Activated CD4-positive, CD25-positive, alpha-beta regulatory T cell (primary cell): ENCODE measurements at places on chromosomes 7 and 10.

DNA sequence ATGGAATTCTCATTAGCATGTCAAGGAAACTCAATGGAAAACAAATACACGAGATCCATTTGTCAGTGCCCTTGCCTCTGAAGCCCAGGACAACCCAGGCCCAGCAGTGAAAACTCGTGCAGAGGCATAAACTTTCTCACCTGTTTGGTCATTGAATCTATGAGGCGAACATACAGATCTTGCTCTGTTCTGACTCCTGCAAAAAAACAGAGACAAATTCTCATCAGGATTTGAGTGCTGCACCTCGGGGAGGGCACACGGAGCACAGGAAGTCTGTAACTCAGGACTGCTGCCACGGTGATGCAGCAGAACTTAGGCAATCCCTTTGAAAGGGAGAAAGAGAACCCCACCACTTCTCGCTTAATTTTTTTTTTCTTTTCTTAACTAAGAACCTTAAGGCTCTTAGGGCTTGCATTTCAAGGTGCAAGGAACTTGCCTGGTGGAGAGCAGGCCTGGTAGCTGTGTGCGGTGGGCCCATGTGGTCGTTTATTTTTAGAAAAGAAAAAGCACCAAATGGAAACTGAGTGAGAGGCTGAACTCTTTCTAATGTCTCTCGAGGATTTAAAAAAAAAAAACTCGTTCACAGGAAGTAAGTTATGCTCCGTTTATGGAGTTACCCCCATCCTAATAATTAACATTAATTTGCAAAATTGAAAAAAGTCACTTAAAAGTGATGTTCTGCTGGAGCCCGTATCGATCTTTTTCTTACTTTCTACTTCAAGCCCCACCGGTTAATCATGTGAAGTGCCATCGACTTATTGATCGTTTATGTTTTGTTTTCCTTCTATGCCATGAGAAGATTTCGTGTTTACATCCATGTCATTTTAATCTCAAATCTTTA is 1.8 kb downstream of the EBF3 start:
- DNase-seq: no peak

- DNase-seq: no peak
These were observed 13.7 kb downstream of the CALML3 start for GRCh38 chr10:5538446-5538845.

- DNase-seq: no peak
These were observed 62.6 kb downstream of the IKZF1 start for GRCh38 chr7:50367100-50367499.

- DNase-seq: no peak
These were observed at the start of gene TMEM184A for GRCh38 chr7:1555813-1556543. TSS of gene TMEM184A (minus strand) at chr7:1556205. CDS start at chr7:1555484, 721 bp downstream.

GRCh38 chr7:138565451-138566114 is 105.5 kb downstream of the TRIM24 start:
- no peak for DNase-seq

DNA sequence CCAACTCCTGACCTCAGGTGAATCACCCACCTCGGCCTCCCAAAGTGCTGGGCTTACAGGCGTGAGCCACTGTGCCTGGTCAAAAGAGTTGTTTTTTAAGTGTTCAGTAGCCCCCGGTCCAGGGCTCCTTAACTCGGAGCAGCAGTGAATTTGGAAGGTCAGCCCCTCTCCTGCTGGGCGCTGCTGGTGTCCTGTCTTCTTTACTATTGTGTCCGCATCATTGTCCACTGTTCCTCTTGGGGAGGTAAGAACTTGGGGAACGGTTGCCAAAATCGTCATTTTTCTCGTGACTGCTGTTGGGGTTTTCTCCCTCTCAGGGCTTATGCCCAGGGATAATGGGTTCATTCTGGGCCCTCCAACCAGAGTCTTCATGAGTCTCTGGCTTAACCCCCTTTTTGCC is 46.7 kb downstream of the CAMK1D start:
- DNase-seq: no peak

DNA sequence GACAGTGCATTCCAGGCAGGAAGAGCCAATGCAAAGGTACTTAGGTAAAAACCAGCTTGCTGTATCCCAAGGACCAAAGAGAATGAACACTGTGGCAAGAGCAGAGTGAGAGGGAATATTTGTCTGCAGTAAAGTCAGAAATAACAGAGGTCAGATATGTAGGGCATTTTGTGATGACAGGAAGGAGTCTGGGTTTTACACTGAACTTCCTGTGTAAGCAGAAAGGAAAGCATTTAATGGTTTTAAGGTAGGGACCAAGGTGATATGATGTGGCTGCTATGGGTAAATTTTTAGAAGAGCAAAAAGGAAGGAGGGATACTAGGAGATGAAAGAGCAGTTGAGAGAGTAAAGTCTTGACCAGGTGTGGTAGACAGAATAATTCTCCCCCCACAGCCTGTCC is 10.1 kb downstream of the ABCB1 start:
- no peak for DNase-seq

GRCh38 chr10:69979174-69979573 is 73.5 kb upstream of the MACROH2A2 start:
- DNase-seq: no peak

GRCh38 chr7:21941611-21942141 is 4.0 kb downstream of the CDCA7L start:
- DNase-seq: no peak

DNA sequence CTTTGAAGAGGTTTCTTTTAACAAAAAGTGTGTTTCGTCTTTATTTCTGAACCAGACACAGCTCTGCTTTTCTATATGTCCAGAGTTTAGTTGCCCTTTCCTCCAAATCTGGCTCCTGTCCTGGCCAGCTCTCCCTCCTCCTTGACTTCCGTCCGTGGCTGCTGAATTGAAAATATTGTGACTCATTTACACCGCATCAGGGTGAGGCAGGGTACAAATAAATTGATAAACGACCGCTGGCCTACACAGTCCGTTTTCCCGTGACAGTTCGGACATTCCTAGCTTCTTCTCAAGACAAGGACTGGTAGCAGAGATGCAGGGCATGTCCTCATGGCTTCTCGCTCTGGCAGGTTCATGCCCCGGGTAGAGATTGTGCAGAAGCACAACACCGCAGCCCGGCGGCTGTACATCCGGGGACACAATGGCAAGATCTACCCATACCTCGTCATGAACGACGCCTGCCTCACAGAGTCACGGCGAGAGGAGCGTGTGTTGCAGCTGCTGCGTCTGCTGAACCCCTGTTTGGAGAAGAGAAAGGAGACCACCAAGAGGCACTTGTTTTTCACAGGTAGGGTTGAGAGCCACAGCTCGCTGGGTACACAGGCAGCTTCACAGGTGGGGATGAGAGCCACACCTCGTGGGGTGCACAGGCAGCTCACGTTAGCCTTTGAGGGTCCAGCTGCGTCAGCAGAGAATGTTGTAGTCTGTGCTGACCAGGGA is 126.6 kb downstream of the TRRAP start:
- DNase-seq: no peak

- DNase-seq: no peak
These were observed 610.5 kb downstream of the ACTR3B start for GRCh38 chr7:153370092-153370491.

DNA sequence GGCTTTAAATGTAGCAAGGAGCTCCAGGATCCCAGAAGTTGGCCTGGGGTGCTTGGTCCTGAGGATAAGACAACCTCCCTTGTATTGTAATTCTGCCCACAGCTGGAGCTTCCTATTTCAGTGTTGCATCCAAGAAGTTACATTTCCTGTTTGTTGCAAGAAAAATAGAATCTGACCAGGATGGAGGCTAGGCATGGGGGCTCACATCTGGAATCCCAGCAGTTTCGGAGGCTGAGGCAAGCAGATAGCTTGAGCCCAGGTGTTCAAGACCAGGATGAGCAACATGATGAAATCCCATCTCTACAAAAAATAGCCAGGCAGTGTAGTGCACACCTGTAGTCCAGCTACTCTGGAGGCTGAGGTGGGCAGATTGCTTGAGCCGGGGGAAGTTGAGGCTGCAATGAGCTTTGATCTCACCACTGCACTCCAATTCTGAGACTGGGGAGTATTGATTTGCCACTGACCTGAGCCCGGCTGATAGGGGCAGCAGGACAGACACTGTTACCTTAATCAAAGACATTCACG is 766 bp upstream of the ITIH2 start:
- no peak for DNase-seq

DNA sequence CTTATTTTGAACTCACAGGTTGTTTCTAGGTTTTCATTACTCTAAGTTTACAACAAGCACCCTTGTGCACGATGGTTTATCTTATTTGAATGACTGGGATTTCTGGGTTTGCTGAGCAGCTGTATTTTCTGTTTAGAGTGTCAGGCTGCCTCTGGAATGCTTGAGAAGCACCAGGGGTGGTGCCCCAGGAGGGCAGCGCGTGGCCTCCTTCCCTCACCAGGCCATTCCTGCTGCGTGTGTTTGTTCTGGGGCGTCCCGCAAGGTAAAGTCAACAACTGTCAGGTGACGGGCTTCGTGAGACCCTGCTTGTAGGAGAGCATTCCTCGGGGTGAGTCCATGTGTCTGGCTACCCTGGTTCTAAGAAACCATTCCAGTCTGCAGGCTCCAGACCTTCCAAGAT is 54.9 kb downstream of the FAM171A1 start:
- DNase-seq: no peak

GRCh38 chr7:140542228-140542603 is 62.9 kb upstream of the MKRN1 start:
- no peak for DNase-seq

DNA sequence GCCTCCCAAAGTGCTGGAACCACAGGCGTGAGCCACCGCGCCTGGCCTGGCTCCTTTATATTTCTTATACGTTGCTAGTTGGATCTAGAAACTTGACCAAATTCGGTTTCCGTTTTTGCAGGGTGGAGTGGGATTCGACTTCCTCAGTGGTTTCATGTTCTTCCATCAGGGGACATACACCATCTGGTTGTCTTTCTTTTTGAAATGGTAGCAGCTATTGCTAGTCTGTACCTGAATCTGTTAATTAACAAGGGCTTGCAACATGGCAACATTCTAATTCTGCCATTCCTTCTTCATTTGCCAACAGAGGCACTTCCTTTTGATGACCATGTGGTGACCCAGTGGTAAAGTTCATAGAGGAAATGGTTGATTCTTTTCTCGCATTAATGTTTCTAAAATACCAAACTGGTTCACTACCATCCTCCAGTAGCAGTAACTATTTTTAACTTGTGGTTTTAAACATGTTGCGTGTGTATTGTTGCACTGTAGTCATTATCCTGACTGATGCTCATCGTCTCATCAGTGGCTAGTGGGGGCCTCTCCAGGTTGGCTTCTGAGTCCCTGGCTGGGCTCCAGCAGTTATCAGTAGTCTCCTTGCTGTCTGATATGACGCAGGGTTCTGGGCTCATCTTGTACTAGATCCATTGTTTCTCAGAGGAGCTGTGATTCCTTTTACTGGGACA is 159.2 kb downstream of the RGS10 start:
- no peak for DNase-seq

DNA sequence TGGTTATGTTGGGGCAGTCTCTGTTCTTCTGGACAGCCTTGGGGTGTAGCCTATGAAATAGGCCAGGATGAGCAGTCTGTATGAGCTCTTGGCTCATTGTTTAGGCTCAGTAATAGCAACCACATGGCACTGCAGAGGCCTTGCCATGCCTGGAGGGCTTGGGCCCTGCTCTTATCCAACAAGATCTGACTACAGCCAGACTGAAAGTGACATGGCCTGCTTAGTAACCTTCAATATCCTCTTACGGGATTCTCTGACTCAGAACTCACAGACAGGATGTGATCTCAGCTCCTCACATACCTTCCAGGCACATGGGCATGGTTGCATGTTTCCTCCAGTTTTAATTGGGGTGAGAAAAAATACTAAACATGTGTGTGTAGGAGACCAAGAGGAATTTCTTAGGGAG is 289.3 kb downstream of the PTEN start:
- DNase-seq: no peak

DNA sequence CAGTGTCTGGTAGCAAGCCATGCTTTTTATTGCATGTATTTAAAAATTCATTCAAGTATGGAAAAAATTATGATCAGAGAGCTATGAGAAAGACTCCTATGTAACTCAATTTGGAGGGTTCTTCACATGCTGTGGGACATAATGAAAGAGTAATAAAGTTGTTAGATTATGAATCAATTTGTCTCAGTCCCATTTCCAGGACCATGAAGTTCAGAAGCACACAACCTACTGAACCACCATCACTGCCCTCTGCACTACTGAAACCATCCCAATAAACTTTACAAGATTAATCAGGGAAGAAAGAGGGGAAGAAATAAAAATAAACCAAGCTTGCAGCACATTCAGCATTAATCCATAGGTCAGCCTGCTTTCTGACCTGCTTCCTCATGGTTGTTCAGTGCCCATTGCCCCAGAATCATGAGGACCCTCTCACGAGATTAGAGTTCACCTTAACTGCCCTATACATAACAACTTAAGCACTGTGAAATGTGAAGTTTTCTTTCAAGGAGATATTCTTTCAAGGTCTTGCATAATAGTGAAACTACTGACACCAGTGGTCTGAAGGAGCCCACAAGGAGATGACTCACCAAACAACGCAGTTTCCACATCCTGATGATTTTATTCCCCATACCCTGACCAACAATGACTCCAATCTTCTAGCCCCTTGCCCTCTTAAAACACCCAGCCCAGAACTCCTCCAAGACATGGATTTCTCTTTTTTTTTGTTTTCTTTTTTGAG is 171.5 kb upstream of the ADCY1 start:
- no peak for DNase-seq

DNA sequence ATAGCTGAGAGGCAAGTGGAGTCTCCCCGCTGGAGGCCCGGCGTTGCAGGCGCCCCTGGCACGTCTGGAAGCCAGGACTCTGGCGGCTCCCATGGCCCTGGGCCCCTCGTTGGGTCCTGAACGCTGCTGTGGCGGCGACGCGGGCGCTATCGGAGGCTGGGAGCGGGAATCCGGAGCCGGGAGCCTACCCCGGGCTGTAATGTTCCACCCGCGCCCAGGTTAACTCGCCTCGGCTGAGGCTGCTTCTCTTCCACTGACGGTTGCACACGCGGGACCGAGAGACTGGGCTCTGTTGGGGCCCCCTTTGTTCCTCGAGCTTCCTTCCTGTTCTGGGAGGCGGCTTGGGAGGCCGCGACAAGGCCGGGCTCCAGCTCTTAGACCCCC is 1.3 kb upstream of the HOXA5 start:
- no peak for DNase-seq

DNA sequence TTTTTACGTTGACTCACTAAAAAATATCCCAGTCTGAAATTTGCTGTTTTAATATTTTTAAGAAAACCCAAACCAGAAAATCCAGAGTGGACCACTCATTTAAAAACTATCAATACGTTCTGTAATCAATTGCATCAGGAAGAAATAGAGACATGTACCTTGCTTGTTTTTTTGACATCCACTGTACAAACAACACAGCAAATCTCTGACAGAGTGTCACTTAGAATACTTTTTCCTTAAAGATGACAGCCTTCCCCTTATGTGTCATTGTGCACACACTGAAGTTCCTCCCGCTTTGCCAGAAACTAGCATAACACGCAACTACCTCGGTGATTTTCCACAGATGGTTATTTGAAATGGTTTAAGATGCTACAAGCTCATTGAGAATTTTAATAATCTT is 321.7 kb upstream of the PFKP start:
- DNase-seq: no peak

- no peak for DNase-seq
These were observed 89.4 kb upstream of the SLC13A1 start for GRCh38 chr7:123289200-123289599.
